ENCODE measurements at places on chromosomes 7 and 10.

DNA sequence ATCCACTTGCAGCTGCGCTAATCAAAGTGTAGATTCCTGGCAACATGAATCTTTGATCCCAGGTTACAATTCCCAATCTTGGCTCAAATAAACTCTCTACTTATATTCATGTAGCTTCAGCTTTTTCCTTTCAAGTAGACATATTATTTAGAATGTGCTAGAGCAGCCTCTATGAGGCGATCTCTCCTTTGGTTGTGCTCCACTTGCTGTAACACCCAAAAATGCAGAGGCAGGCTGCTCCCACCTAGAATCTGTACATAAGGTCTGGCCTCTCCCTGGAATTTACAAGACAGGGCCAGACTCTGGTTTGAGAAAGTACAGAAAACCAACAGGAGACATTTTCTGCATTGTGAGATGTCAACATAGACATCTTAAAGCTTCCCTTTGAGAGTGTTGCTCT lies 23.1 kb downstream of the ZNF107 start:
- no peak for DNase-seq

DNA sequence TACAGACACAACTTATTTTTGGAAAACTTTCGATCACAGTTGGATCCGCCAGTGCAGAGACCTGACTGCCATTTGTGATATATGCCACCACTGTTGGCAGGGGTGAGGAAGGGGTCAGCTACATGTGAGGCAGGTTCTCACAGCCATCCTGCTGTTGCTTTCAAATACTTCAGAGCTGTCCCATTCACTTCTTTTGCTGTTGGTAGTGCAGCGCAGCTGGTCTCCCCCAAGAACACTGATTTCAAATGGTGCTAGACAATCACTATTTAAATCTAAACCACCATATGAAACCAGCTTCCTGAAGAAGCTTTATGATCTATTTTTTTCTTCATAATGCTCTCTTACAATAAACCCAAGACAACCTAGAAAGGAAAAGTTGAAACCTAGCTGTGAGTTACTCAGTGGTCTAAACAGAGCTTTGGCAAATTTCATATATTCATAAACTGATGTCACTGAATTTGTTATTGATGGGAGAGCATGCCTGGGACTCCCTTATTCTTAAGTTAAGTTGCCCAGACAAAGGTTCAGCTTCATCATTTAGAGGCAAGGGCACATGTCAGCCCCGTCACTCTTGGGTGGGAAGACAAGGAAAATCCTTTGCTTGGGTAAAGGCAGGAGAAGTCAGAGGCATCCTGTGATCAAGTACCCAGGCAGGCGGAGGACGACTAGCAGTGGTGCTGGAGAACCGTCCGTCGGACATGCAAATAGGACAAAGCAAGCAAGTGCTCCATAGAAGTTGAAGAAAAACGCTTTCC lies 143.4 kb upstream of the KLF14 start:
- DNase-seq, result no peak

GRCh38 chr7:3657206-3657605 lies 356.2 kb downstream of the SDK1 start:
- DNase-seq, result no peak

DNA sequence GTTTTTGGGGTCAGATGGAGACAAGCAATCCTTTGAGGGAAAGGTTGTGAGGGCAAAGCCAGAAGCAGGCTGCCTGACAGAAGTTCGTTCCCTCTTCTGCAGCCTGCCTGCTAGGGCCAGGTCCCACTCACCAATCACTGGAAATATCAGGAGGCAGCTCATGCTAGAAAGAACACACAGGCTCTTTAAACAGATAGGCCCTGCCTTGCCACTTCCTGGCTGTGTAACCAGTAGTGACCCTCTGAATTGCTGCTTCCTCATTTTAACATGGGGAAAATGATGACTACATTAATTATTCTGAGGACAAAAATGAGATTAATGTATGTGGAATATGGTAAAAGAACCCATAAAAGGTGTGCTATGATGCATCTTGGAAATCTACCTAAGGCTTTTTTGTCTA lies 50.5 kb upstream of the MRLN start:
- no peak for DNase-seq

GRCh38 chr10:32148864-32149251 lies 92.6 kb upstream of the KIF5B start:
- no peak for DNase-seq

DNA sequence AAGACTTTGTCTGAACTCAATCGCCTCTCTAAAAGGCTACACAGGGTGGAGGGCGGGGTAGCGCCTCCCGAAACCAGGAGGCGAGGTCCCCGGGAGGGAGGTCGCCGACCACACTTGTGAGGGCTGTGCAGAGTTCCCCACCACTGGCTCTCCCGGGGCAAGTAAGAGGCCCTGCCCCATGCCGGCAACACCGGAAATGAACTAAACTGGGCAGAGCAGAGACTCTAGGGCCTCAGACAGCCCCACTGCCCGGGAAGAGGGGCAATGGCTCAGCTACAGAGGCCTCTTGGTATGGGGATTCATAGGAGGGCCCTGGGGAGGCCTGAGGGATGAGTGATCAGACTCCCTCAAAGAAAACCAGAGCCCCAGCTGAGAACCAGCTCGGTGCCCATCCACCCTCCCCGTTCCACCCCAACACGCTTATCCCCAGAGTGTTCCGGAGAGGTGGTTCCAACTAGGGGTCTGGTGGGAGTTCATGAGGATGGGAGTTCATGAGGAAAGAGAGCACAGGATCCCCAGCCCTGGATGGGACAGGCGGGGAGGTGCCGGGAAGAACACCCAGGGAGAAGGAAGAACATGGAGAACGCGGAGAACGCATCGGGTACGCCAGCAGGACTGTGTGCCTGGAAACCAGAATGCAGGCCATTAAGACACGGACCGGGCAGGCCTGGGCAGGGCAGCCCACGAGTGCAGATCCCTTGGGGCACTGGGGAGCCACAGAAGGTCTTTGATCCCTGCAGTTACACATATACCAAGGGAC lies 89.4 kb upstream of the MYL10 start:
- no peak for DNase-seq

GRCh38 chr7:142301923-142302550 lies 44.2 kb upstream of the PRSS58 start:
- no peak for DNase-seq

DNA sequence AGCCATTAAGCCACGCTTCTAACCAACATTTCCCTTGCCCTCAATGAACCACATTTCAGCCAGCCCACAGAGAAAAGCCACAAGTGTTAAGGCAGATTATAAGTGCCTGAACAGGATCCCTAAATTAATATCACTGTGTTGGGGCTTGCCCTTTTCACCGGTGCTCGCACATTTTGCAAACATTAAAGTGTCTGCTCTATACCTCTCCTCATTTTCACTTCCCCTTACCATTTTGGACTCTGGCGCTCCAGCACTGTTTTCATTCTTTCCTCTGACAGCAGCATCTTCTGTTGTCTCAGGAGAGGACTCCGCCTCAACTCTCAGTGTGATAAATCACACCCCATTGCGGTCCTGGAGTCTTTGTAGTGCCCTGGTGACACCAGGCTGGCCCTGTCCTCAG lies 274.2 kb downstream of the BAMBI start:
- DNase-seq, result no peak

- DNase-seq, result no peak
Measured at GRCh38 chr10:124566981-124567835, 105.6 kb downstream of the LHPP start.

Measured in activated CD8-positive, alpha-beta memory T cell treated with anti-CD3 and anti-CD28 coated beads for 24 hours (primary cell).